ENCODE measurements at places on chromosomes 3 and 15.

GRCh38 chr3:15787526-15787925, 10.3 kb downstream of the ANKRD28 start:
- H3K27ac ChIP-seq, result no peak overlapping the region
- no peaks in the 10 kb centered on the region for H3K27me3 ChIP-seq
- H3K36me3 ChIP-seq, result peaks cover 10% of the 10 kb centered on the region
- no peak for DNase-seq

GRCh38 chr3:128618398-128618726, 32.3 kb downstream of the RPN1 start:
- peaks cover 57% of the 10 kb centered on the region for H3K36me3 ChIP-seq
- H3K4me3 ChIP-seq, result peak overlapping the region; percentile 89
- H3K4me1 ChIP-seq, result peaks cover 3% of the 10 kb centered on the region
- no peaks in the 10 kb centered on the region for H3K27me3 ChIP-seq
- DNase-seq, result no peak

GRCh38 chr15:50476143-50476542, 51.9 kb downstream of the USP8 start:
- no peak overlapping the region for H3K27ac ChIP-seq
- no peaks in the 10 kb centered on the region for H3K27me3 ChIP-seq
- H3K4me1 ChIP-seq, result no peaks in the 10 kb centered on the region
- no peak overlapping the region for H3K4me3 ChIP-seq
- no peak for DNase-seq

DNA sequence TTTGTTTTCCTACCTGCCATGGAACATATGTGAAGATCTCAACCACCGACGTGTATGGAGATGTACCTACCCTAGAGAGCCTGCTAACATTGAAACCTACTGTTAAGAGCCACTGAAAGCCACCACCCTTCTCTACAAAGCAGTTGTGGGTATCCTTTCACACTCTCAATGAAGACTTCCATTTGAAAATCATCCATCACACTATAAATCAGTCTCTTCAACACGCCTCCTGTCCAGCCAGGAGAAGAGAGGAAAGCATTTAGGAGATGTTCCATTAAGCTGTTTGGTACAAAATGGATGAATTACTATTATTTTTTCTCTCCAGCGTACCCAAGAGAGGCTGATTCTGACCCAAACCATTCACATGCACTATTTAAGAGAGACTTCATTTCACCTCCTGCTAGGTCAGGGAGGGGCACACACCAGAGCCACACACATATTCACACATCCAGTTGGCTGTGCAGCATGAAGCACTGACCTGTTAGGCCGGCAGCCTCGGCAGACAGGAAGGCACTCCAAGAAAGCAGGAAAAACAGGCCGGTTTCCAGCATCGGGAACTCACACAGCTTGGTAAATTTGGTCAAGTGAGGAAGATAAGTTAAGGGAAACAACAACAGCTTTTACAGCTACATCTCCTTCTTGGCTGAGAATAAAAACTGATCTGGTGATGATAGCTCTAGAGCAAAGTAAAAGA, 274.5 kb downstream of the SLC9A9 start:
- H3K36me3 ChIP-seq, result no peaks in the 10 kb centered on the region
- H3K27ac ChIP-seq, result no peak overlapping the region
- no peak for DNase-seq
- H3K4me3 ChIP-seq, result no peak overlapping the region
- H3K4me1 ChIP-seq, result no peaks in the 10 kb centered on the region
- peaks cover 4% of the 10 kb centered on the region for H3K27me3 ChIP-seq

DNA sequence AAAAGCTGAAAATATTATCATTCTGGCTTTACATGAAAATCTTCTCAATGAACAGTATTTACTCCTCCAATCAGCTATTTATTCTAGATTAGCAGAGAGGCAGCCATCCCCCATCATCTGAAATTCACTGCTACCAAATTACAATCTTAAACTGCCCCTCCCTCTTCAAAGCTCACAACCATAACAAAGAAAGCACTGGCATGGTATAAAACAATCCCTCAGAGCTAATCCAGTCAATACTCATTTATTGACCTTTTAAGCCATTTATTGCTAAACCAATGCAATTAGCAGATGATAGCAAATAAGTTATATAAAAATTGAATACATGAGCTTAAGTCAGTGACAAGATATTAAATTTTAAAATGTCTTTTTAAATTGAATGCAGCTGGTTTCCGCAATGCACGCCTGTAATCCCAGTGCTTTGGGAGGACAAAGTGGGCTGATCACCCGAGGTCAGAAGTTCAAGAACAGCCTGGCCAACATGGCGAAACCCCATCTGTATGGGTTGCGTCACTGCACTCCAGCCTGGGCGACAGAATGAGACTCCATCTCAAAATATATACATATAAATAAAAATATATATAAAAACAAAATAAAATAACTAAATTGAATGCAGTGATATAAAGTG, 12.1 kb downstream of the SLC4A7 start:
- no peak for DNase-seq
- H3K4me1 ChIP-seq, result no peaks in the 10 kb centered on the region
- H3K4me3 ChIP-seq, result no peak overlapping the region
- H3K27me3 ChIP-seq, result no peaks in the 10 kb centered on the region
